ENCODE measurements at places on chromosomes 12 and 14. TPM values are rescaled to one million over a fixed set of nuclear protein-coding genes. Genes with fewer than 3 reads are reported as not detected.

DNA sequence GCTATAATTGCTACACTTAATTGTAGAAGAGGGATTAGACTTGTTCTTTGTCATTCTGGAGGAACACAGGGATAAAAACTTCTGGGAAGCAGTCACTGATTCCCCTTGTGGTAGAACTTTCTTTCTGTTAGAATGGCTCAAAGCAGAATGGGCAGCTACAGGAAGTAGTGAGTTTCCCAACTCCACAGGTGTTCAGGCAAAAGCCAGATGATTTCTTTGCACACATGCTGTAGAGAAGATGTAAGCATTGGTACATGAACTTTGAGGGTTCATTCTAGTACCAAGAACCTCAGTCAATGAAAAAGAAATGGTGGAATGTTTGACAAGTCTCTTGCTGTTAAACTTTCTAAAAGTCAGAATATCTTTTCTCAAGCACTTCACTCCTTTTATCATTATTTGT, 4.3 kb downstream of the NDUFA9 start:
- DNase-seq = no peak
- H3K4me3 ChIP-seq = no peak overlapping the region
- no peaks in the 10 kb centered on the region for H3K27me3 ChIP-seq
- H3K36me3 ChIP-seq = peaks cover 34% of the 10 kb centered on the region
- H3K27ac ChIP-seq = no peak overlapping the region

DNA sequence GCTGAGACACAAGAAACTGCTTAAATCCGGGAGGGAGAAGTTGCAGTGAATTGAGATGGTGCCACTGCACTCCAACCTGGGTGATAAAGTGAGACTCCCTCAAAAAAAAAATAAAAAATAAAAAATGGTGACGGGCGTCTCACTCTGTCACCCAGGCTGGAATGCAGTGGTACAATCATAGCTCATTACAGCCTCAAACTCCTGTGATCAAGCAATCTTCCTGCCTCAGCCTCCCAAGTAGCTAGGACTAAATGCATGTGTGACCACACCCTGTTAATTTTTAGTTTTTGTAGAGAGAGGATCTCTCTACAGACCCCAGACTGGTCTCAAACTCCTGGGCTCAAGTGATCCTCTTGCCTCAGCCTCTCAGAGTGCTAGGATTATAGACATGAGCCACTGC, 9.1 kb downstream of the SNX6 start:
- DNase-seq = no peak
- H3K4me1 ChIP-seq = peaks cover 28% of the 10 kb centered on the region
- H3K36me3 ChIP-seq = peaks cover 20% of the 10 kb centered on the region
- no peak overlapping the region for H3K27ac ChIP-seq
- H3K27me3 ChIP-seq = no peaks in the 10 kb centered on the region

Gene TPCN1
- 94.2 TPM for total RNA-seq

Gene CYP27B1
- total RNA-seq = 0.64 TPM

Gene IFNG-AS1
- total RNA-seq = 11.7 TPM
